ENCODE measurements at places on chromosomes 6 and 20.

- DNase-seq: peak; percentile 94
Measured at GRCh38 chr20:48827855-48828733, at the start of gene PREX1. Gene PREX1 (minus strand): TSS chr20:48827999. CDS start chr20:48827860, 139 bp downstream.

DNA sequence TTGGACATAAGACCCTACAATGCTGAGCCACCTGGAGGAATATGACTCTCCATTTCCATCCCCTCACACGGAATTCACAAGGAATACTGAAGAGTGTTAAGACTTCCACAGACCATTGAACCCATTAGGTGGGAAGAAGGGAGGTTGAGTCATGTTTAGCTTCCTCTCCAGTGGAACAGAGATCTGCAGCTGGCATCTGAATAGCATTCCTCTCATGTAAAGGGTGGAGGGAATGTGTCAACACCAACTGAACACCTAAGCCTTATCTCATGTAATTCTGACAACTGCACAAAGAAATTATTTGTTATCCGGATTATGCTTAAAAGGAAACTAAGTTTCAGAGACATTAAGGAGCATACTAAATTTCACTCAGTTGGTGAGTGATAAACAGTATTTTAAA, 705.9 kb downstream of the MAFB start:
- no peak for DNase-seq

DNA sequence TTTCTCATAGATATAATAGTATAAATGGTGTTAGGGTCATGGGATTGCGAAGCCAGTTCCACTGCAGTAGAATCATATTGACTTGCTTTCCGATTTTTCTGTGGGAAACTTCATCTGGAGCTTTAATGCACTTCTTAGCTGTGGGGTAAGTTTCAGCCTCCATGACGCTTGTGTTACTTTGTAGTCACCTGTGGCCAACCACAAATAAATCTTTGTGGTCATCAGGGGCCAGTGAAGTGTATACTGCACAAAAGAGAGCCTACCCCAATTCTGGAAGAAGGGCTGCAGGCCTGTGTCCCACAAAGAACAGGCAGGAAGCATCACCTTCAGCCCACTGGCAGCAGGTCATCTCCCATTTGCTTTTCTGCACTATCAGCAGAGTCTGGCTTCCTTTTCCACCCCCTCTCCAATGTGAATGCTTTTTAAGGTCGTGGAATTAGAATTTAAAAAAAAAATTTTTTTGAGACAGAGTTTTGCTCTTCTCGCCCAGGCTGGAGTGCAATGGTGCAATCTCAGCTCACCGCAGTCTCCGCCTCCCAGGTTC, 32.0 kb downstream of the MTHFD1L start:
- no peak for DNase-seq

DNA sequence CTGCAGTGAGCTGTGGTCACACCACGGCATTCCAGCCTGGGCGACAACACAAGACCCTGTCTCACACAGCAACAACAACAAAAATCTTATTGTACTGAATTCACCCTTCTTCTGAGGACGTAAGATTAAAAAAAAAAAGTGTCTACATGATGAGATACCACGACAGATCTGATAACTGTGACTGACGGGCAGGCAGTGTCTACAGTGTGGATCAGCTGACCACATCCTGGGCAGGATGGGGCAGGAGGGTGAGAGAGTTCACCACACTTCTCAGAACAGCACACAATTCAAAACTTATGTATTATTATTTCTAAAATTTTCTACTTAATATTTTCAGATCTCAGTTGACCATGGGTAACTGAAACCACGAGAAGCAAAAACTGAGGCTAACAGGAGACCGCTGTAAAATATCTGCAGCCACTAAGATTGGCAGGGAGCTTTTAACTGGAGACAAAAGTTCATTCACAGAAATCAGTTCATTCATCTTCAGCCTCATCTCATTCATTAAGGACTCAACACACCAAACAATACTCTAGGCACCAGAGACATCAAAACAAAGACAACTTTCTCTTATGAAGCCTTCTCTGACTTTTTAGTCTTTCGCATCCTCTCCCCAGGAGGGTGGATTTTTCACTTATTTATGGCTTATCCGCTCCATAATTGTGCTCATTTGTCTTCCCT, 15.7 kb upstream of the NHSL1 start:
- DNase-seq: peak; percentile 15

- DNase-seq: no peak
Measured at GRCh38 chr6:75603106-75603420, 1.4 kb downstream of the SENP6 start.

DNA sequence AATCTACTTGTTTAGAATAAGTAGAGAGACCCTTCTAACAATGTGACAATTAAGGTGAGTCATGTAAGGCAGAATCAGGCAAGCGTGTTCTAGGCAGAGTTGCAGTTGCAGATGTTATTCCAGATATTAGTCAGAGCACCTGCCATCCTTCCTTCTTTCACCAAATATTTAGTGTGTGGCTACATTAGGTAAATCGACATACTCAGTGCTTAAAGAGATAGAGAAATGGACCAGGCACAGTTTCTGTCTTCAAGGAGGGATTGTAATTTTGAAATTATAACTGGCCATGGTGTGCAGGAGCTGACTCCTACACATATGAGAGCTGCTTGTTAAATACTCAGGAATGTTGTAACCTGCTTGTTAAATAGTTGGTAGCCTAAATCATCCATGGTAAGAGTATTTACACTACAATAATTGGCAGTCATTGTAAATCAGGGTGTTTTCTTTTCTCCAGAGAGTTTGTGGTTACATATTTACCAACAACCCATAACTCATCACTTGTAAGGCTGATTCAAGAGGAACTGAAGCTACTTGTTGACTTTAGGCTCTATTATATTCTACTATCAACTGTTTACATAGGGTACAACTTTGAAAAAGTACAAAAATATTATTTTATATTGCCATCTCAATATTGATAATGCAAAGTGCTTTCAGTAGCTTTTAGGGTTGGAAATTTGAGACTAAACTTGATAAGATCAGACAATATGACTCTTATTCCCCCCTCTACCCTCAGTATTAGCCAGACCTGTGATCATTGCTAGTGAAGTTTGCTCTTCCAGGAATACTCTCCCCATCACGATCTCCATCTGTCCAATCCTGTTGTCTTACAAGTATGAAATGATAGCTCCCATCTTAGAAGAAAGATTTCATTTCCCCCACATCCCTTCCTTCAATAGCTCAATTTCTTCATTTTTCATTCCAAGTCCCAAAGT, 607.1 kb downstream of the COL12A1 start:
- DNase-seq: no peak

- DNase-seq: no peak
Measured at GRCh38 chr6:44915111-44915510, 413.0 kb upstream of the RUNX2 start.

DNA sequence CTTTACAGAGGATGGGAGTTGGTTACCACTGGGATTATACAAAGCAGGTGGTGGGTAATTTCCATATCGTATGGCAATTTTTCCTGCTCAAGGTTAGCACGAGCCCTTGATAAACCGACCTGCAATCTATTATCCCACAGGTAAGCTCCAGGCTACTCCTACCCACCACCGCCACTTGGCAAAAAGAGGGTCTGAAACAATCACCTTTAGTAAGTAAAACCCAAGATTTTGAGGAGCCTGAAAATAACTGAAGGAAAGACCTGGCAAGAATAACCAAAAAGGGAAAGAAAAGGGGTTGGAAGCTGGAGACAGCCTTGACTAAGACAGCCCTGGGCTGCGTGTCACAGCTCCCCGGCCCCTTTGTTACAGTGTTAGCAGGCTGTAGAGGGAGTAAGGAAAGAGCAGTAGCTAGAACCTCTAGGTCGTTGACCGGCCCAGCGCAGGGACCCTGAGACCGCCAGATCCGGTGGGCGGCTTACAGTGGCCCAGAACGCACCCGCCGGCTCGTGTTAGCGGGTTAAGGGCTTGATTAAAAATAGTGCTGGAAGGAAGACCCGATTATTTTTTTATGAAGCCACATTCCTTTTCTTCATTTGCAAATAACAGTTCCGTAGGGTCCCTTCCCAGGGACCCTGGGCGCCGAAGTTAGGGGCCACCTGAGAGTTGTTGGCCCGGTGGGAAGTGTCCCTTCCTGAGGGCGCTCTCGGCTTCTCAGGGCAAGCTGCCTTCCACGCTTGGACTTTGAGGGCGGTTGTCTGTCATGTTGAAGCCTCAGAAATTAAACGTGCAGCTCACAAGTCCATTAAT, 30.5 kb downstream of the TFAP2B start:
- no peak for DNase-seq

GRCh38 chr20:54272901-54273488, 65.1 kb downstream of the PFDN4 start:
- DNase-seq: no peak

- DNase-seq: no peak
Measured at GRCh38 chr6:135871296-135871695, 19.8 kb downstream of the PDE7B start.

GRCh38 chr20:17992224-17992637, 23.4 kb downstream of the MGME1 start:
- no peak for DNase-seq

GRCh38 chr6:35687658-35688604, 784 bp downstream of the FKBP5 start:
- DNase-seq: peak; percentile 81

GRCh38 chr6:48016020-48016755, 94.8 kb downstream of the PTCHD4 start:
- DNase-seq: no peak

- DNase-seq: no peak
Measured at GRCh38 chr6:56868687-56869086, 86.2 kb upstream of the BEND6 start.

DNA sequence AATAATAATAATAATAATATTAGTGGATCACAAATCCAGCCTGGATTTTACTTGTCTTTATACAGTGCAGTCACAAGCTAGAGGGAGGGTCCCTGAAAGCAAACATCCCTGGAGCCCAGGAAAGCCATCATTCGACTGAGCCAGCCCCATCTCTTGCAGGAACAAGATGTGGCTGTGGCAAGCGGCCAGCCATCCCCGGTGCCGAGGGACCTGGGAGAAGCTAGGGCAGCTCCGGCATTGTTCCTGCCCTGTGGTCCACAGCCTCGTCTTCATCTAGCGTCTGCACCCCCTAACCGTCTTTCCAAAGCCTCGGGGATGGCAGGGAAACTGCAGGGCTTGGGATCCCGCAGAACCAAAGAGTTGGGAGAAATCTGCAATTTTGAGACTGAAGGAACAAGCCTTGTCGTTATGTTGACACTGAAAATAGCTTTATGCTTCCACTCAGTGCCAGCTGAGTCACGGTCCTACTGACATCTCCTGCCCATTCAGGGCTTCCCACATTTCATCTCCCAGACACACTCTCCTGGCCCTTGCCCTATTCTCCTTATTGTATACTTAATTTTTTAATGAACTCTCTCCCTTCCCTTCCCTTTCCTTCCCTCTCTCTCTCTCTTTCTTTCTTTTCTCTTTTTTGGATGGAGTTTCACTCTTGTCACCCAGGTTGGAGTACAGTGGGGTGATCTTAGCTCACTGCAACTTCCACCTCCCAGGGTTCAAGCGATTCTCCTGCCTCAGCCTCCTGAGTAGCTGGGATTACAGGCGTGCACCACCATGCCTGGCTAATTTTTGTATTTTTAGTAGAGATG, 62.5 kb upstream of the ZNFX1 start:
- DNase-seq: no peak

DNA sequence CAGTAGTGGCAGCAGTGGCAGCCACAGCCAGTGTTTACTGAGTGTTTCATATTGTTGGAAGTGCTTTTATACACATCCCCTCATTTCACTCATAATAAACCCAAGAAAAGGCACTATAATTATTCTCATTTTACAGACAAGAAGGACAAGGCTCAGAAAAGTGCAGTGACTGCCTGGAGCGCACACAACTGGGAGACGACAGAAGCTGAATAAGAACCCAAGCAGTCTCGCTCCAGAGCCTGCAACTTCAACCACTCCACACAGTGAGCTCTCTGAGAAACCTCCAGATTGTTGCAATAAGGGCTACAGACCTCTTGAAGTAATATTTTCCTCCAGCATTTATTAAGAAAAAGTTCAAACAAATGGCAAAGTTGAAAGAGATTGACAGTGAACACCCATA, 76.9 kb downstream of the PLCG1 start:
- no peak for DNase-seq

- DNase-seq: no peak
Measured at GRCh38 chr6:31972709-31973350, 892 bp upstream of the DXO start.

DNA sequence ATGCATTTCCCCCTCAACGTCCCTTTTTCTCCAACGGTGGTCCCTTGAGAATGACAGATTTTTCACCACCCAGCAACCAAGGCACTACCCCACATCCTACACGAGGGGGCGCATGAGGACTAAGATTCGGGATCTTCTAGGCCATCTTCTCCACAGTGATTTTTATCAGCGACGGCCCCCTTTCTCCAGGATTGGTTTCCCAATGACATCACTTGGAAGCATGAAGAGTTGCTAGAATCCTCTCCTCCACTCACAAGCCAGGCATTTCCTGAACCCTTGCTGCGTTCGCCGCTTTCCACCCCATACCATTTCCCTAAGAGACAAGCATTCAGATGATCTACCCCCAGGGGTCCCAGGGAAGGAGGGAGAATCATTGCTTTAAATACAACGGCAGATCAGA, 252.0 kb downstream of the HIVEP2 start:
- peak; percentile 77 for DNase-seq

GRCh38 chr6:111521497-111522270, 38.7 kb upstream of the REV3L start:
- DNase-seq: no peak

- no peak for DNase-seq
Measured at GRCh38 chr20:35551503-35551902, 9.6 kb downstream of the ERGIC3 start.

DNA sequence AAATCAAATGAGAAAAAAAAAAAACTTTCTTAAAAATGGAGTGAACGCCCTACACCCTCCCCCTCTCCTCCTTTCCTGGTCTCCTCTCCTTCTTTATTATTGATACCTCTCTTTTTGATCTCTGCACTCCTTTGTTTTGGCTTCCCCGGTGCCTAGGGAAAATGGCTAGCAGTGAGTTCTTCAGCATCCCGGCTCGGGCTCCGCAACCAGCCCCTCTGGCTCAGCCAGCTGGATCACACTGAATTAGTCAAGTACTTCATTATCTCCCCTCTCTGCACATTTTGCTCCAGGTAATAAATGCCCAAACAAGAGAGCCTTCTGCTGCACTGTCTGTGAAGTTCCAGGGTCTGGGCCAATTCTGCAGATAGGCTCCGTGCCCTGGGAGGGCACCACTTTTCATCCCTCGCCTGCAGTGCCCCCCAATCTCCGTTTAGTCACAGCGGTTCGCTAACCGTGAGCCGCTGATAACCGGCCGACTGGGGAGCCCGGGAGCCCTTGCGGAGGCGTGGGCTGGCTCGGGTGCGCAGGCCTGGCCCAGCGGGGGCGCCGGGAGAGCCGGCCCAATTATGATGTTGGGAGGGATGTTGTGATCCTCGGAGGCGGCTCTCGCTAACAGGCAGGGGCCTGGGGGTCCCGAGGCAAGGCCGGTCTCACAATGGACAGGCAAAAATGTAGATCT, 301.9 kb downstream of the TFAP2A start:
- no peak for DNase-seq

- peak; percentile 69 for DNase-seq
Measured at GRCh38 chr6:33632558-33633039, 11.5 kb downstream of the ITPR3 start.

DNA sequence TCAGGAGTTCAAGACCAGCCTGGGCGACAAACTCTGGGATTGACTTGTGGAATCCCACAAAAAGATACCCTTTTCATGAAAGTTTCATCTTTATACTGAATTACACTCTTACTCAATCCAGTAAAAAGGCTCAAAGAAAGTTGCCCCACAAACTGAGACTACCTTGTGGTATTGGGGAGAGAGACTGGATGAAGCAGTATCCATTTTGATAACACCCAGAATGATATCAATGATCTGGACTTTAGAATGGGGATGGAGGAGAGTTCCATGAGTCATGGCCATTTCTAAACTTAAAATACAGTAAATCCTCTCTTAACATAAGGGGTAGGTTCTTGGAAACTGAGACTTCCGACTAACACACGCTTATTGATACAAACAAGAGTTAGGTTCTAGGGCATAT, 4.7 kb downstream of the STAU1 start:
- no peak for DNase-seq

Measured in NB4 (cell line).